ENCODE measurements at places on chromosomes 4 and X.

DNA sequence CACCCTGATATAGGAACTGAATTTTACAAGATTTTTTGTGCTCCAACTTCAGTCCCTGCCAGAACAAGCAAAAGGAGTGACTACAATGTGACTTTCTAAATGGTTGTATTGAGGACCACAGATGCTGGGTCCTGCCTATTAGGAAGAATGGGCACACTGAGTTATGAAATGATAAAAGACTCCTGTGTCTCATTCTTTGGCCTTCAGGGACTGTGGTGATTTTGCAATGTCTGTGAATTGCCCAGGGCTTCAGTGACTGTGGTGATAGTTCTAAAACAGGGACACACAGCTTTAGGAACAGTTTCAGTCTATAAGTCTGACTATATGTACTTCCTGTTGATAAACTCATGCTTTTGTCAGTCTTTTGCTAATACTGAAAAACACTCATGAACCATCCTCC is 210.2 kb downstream of the DMD start:
- no peak for ATAC-seq

- ATAC-seq: no peak
Observed at GRCh38 chr4:86872135-86872534, 20.1 kb downstream of the C4orf36 start.

GRCh38 chr4:71110499-71110898 is 117.0 kb downstream of the DCK start:
- no peak for ATAC-seq

DNA sequence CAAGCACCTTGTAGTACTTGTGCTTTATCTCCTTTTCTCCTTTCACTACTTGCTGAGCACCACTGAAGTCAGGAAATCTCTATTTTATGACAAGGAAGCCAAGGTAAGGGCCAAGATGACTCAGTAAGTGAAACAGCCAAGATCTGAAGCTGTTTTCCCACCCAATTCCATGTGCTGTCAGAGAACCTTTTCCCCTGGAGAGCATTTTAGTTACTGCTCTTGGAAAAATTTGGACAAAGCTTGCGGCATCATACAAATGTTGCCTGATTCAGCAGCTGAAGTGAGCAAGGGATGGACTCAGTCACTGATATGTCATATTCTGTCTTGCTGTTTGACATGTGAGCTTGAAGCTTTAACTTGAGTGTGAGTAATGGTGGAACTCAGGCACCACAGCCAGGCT is 391.4 kb downstream of the RAB28 start:
- no peak for ATAC-seq

DNA sequence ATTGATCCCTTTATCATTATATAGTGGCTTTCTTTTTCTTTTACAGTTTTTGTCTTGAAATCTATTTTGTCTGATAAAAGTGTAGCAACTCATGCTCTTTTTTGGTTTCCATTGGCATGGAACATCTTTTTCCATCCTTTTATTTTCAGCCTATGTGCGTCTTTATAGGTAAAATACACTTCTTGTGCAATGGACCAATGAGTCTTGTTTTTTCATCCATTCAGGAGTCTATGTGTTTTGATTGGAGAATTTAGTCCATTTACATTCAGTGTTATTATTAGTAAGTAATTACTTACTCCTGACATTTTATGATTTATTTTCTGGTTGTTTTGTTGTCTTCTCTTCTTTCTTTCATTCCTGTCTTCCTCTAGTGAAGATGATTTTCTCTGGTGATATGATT is 66.4 kb upstream of the IL2 start:
- no peak for ATAC-seq

GRCh38 chr4:110270492-110271197 is 72.2 kb upstream of the ELOVL6 start:
- no peak for ATAC-seq

- ATAC-seq: no peak
Observed at GRCh38 chr4:124803026-124803425, 90.5 kb upstream of the ANKRD50 start.

GRCh38 chr4:79212311-79212710 is 113.5 kb downstream of the NAA11 start:
- no peak for ATAC-seq

DNA sequence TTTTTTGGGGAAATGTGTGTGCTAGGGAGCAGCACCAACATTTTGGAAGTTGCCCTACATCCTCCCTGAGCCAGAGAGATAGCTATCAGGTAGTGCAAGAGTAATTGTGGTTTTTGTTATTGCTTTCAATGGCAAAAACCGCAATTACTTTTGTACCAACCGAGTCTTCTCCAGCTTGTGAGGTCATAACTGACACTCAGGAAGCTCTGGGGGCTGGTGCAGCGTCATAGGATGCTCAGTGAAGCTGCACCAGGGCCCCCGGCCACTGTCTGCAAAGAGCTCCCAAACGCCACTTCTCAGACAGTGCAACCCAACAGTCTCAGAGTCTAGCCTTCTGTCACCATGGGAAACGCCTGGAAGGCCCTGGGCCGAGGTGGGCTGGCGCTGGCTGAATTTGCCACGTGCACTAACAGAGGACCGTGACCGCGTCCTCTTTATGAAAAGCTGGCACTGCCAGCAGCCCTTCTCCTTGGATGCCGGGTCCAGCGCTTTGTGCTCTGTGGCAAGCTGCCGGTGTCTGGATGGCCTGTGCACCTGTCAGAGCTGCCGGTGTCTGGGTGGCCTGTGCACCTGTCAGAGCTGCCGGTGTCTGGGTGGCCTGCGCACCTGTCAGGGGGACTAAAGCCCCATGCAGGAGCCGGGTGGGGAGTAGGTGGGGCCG is 19.4 kb downstream of the SH3TC1 start:
- no peak for ATAC-seq

DNA sequence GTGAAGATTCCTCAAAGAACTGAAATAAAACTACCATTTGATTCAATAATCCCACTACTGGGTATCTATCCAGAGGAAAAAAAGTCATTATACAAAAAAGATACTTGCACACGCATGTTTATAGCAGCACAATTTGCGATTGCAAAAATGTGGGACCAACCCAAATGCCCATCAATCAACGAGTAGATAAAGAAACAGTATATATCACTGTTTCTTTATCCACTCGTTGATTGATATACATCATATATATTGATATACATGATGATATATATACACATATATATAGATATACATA is 13.6 kb upstream of the AFP start:
- no peak for ATAC-seq
